ENCODE measurements at places on chromosomes 12 and 14.

DNA sequence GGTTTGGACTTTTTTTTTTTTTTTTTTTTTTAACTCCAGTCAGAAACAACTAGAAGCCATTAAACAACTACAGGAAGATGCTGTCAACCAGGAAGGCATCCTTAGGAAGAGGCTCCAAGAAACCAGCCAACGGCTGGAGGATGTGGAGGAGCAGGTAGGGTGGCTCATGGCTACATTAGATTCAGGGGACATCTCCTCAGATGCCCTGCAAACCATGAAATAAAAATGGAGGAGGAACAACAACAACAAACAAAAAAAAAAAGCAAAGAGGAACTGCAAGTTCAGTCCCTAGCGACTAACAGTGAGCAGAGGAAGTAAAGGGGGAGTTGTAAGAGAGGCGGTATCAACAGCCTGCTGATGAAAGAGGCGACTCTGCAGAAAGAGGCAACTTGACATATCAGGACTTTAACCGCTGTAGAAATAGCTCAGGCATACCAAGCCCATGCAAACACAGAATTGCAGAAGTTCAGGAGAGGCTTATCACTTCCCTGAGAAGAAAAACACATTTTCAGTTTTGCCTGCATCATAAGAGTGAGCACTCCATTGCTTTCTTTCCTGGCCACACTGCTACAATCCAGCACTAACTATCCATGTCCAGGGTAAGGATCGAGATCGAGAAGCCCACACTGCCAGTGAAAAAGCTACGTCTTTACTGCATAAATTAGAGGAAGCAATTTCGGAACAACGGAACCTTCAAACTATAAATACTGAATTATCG, 103.5 kb upstream of the BCAT1 start:
- no peak for DNase-seq

- no peak for DNase-seq
Measured at GRCh38 chr12:94707892-94708291, 57.5 kb upstream of the TMCC3 start.

- peak; percentile 13 for DNase-seq
Measured at GRCh38 chr12:30928356-30929244, 2.1 kb downstream of the TSPAN11 start.

DNA sequence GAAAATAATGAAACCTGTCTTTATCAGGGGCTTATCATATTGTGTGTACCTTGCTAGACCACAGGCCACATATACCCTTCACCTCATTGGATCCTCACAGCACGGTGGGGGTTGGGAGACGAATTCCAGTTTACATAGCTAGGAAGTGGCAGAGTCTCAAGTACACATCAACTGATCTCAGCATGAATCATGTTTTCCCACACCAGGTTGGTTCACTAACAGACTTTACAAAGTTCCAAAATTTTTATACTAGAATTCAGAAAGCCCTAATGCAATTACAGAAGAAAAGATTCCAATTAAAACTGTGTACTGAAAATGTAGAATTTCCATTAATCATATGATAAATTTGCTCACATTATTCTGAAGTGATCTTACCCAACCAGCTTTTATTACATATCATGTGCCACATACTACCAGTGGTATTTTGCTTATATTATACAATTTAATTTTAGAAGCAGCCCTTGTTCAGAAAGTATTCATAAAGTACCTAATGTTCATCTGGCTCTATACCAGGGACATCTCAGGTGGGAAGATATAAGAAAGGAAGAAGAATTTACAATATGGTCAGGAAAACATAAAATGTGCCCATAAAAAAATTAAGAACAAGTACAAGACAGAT, 196.2 kb downstream of the ITPR2 start:
- no peak for DNase-seq

DNA sequence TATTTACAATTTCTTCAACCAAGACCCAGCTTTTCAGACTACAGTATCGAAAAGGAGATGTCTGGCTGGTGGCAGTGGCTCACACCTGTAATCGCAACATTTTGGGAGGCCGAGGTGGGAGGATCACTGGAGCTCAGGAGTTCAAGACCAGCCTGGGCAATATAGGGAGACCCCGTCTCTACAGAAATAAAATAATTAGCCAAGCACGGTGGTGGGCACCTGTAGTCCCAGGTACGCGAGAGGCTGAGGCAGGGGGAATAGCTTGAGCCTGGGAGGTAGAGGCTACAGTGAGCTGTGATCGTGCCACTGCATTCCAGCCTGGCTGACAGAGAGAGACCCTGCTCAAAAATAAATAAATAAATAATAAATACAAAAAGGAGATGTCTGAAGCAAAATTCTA, 530.5 kb downstream of the BCL11B start:
- no peak for DNase-seq
